ENCODE measurements at places on chromosomes 4 and X.

DNA sequence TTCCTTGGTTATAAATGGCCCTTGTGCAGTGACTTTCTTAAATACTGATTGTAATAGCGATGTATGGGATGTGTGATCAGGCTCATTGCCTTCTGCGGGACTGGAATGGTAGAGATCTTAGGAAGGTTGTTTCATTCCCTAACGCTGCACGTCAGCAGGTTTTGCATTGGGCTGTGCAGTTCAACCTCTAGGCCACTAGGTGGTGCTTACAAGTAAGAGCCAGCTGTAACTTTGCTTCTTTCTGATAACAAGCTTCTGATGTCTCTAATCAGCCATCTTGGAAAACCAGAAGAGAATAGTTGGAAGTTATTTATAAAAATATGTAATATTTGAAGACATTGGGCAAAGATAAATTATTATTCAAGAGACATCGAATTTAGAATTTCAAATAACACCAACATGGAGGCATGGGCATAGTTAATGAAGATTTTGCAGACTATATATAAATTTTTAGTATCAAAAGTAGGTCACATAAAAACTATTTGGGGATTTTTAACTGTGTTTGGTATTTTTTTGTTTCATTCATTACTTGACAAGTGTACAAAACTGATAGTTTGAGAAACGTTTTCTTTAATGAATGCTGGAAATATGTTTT lies 339.7 kb upstream of the PCDH7 start:
- DNase-seq, result no peak
- no peak overlapping the region for H3K27ac ChIP-seq
- H3K4me3 ChIP-seq, result no peak overlapping the region
- no peaks in the 10 kb centered on the region for H3K4me1 ChIP-seq
- no peaks in the 10 kb centered on the region for H3K36me3 ChIP-seq
- H3K27me3 ChIP-seq, result no peaks in the 10 kb centered on the region

- no peak overlapping the region for H3K4me3 ChIP-seq
- DNase-seq, result no peak
- H3K27ac ChIP-seq, result no peak overlapping the region
- H3K36me3 ChIP-seq, result no peaks in the 10 kb centered on the region
- H3K27me3 ChIP-seq, result no peaks in the 10 kb centered on the region
Measured at GRCh38 chr4:23986270-23986669, 96.4 kb upstream of the PPARGC1A start.

DNA sequence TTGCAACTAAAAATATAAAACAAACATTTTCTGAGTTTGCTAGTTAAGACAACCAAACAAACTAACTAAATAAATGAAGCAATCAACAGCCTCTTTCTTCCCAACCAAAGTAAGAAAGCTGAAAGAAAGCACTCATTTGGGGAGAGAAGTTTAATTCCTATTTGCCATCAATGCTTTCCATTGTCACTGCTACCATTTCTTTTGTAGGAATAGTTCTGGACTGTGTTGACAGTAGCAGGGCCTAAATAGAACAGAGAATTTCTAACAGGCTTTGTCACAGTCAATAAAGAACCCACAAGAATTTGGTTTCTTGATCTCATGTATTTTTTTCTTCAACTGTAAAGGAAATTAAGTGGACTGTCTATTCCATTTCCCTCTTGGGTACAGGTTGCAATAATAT lies 1886.4 kb upstream of the TENM3 start:
- H3K4me1 ChIP-seq, result no peaks in the 10 kb centered on the region
- H3K36me3 ChIP-seq, result no peaks in the 10 kb centered on the region
- no peaks in the 10 kb centered on the region for H3K27me3 ChIP-seq
- no peak overlapping the region for H3K27ac ChIP-seq
- DNase-seq, result no peak

DNA sequence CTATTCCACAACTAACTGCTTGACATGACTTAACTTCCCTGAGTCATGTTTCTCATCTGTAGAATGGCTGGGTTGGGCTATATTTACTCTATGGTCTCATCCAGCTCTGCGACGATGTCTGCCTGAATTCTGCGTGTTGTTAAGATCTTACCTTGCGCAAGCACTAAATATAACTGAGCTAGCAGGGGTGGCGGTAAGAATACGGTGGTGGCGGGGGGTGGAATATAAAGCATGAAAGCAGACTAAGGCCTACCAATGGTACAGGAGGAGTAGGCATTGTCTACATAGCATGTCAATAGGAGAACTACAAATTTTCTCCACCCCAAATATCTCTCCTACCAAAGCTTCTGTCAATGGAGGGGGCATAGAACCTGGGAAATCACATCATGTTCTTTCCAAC lies 45.7 kb upstream of the DCLK2 start:
- H3K27me3 ChIP-seq, result no peaks in the 10 kb centered on the region
- H3K27ac ChIP-seq, result no peak overlapping the region
- no peak for DNase-seq
- no peak overlapping the region for H3K4me3 ChIP-seq
- no peaks in the 10 kb centered on the region for H3K4me1 ChIP-seq
- H3K36me3 ChIP-seq, result no peaks in the 10 kb centered on the region

DNA sequence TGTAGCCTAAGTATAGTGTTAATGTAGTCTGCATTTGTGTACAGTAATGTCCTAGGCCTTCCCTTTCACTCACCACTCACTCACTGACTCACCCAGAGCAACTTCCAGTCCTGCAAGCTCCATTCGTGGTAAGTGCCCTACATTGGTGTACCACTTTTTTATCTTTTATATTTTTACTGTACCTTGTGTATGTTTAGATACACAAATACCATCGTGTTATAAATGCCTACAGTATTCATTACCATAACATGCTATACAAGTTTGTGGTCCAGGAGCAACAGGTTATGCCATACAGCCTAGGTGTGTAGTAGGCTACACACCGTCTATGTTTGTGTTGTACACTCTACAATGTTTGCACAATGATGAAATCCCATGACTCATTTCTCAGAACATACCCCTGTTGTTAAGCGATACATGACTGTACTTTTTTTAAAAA lies 15.4 kb downstream of the TSPAN5 start:
- H3K36me3 ChIP-seq, result peaks cover 12% of the 10 kb centered on the region
- H3K4me3 ChIP-seq, result no peak overlapping the region
- no peak overlapping the region for H3K27ac ChIP-seq
- H3K27me3 ChIP-seq, result no peaks in the 10 kb centered on the region
- peaks cover 49% of the 10 kb centered on the region for H3K4me1 ChIP-seq

- no peak overlapping the region for H3K4me3 ChIP-seq
- H3K36me3 ChIP-seq, result no peaks in the 10 kb centered on the region
- no peak overlapping the region for H3K27ac ChIP-seq
- DNase-seq, result no peak
- H3K27me3 ChIP-seq, result peaks cover 3% of the 10 kb centered on the region
Measured at GRCh38 chr4:25441519-25442117, 64.6 kb downstream of the ANAPC4 start.

DNA sequence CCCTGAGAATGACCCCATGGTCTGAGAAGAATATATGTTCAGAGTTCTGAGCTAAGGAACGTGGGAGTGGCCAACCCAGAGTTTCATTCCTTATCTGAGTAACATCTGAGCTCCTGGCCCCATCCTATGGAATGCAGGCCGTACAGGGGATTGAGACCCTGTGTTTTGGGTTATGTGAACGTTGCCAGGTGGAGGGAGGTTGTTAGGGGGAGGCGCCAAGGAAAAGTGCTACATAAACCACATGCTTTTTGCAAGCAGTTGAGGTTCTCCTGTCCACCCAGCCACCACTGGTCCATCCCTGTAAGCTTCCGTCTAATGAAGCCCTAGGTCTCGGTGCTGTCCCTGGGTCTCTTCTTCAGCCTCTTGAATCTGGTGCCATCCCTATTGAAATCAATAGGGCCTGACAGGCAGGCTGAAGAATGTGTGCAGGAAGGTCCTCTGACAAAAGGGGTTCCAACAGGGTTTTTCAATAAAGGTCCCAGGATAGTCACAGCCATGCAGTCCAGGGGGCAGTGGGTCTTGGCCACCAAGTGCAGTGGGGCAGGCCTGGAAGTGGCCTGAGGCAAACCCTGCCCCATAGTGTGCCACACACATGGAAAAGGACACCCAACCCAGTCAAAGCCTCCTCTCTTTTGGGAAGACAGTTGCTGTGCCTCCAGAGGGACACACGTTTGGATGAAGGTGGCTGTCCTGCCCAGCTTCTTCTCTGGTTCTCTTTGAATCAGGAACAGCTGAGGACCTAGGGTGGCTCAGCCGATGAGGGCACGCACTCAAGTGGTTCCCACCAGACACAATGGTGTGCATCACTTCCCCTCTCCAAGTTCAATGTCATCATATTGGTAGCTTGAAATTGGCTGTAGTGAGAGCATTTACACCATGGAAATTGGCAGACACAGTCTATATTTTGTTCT lies 53.5 kb downstream of the HTRA3 start:
- no peak for DNase-seq
- H3K27ac ChIP-seq, result no peak overlapping the region
- H3K4me3 ChIP-seq, result no peak overlapping the region
- no peaks in the 10 kb centered on the region for H3K4me1 ChIP-seq
- H3K36me3 ChIP-seq, result no peaks in the 10 kb centered on the region
- no peaks in the 10 kb centered on the region for H3K27me3 ChIP-seq

DNA sequence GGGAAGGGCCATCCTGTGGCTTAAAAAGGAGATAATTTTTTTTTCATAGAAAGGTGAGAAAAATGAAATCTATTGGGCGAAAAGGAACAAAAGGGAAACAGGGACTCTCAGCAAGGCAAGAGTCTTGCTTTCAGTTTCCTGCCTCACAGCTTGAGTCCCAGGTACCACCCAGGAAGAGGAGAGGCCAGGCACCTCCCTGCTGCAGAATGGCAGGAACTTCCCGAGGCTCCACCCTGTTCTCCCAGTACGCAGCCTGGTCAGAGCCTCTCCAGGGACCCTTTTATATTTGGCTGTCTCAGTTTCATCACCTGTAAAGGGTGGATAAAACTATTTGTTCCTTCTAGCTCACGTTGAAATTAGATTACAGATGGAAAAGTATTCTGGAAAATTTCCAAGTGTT lies 33.8 kb downstream of the UCHL1 start:
- H3K4me3 ChIP-seq, result no peak overlapping the region
- no peaks in the 10 kb centered on the region for H3K27me3 ChIP-seq
- H3K4me1 ChIP-seq, result no peaks in the 10 kb centered on the region
- H3K27ac ChIP-seq, result no peak overlapping the region
- H3K36me3 ChIP-seq, result no peaks in the 10 kb centered on the region

GRCh38 chr4:2843941-2844584 lies 419 bp downstream of the ADD1 start:
- H3K4me1 ChIP-seq, result peaks cover 38% of the 10 kb centered on the region
- no peaks in the 10 kb centered on the region for H3K27me3 ChIP-seq
- peaks cover 12% of the 10 kb centered on the region for H3K36me3 ChIP-seq
- H3K27ac ChIP-seq, result peak overlapping the region; percentile 85
- H3K4me3 ChIP-seq, result peak overlapping the region; percentile 90
- DNase-seq, result peak; percentile 24

- H3K27me3 ChIP-seq, result peaks cover 47% of the 10 kb centered on the region
- no peaks in the 10 kb centered on the region for H3K4me1 ChIP-seq
- no peaks in the 10 kb centered on the region for H3K36me3 ChIP-seq
- DNase-seq, result no peak
- no peak overlapping the region for H3K27ac ChIP-seq
- no peak overlapping the region for H3K4me3 ChIP-seq
Measured at GRCh38 chr4:140003876-140004548, 150.0 kb downstream of the MAML3 start.

DNA sequence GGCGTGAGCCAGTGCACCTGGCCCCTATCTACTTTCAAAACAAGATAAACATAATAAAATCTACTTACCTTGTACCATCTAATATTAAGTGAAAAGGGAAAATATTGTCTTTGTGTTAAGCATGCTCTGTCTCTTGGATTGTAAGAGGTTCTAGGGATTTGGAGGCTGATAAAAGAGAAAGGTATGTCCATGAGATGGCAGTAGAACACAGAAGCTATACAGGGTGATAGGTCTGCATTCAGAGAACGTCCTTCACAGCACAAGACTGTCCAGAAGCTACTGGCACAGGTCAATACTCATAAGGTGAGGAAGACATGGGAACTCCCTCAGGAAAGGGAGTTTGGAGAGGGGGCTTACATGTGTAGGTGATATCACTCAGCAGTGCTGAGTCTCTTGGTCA lies 135.5 kb downstream of the TMEM47 start:
- H3K36me3 ChIP-seq, result no peaks in the 10 kb centered on the region
- H3K4me1 ChIP-seq, result no peaks in the 10 kb centered on the region
- DNase-seq, result no peak
- H3K4me3 ChIP-seq, result no peak overlapping the region
- no peak overlapping the region for H3K27ac ChIP-seq

- H3K27me3 ChIP-seq, result peaks cover 7% of the 10 kb centered on the region
- H3K4me3 ChIP-seq, result no peak overlapping the region
- no peak for DNase-seq
- H3K27ac ChIP-seq, result no peak overlapping the region
- H3K36me3 ChIP-seq, result no peaks in the 10 kb centered on the region
Measured at GRCh38 chr4:158624889-158625478, 46.7 kb downstream of the C4orf46 start.

DNA sequence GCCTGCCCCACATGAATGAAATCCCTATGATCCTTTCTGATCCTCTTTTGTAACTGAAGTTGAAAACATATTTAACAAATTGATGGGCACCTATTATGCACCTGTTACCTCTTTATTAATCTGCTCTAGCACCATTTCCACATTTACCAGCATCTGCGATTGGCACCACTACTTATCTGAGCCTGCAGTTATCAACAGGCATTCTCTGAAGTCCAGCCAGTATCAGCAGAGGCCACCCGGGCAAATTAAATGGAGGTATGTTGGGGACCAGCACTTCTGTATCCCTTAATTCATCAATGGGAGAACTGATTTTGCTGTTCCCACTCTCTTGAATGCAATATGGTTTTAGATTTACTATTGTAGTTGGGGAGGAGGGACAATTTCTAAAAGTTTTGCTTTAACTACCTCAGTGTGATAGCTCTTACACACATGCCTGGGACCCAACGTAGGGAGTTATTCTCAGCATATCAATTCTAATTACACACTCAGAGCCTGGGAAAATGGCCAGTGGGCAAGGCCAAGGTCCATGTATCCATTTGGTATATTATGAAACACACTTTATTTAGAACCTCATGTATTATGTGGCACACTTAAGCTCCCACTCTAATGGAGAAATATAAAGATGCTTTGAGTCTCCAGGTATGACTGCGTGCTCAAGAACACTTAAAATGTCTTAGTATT lies 1927.1 kb upstream of the PCDH7 start:
- H3K4me3 ChIP-seq, result no peak overlapping the region
- DNase-seq, result no peak
- no peaks in the 10 kb centered on the region for H3K36me3 ChIP-seq
- no peaks in the 10 kb centered on the region for H3K4me1 ChIP-seq
- no peak overlapping the region for H3K27ac ChIP-seq

GRCh38 chr4:53713296-53713695 lies 122.0 kb upstream of the LNX1 start:
- no peaks in the 10 kb centered on the region for H3K36me3 ChIP-seq
- H3K4me1 ChIP-seq, result no peaks in the 10 kb centered on the region
- no peak for DNase-seq
- no peak overlapping the region for H3K4me3 ChIP-seq
- peaks cover 3% of the 10 kb centered on the region for H3K27me3 ChIP-seq

DNA sequence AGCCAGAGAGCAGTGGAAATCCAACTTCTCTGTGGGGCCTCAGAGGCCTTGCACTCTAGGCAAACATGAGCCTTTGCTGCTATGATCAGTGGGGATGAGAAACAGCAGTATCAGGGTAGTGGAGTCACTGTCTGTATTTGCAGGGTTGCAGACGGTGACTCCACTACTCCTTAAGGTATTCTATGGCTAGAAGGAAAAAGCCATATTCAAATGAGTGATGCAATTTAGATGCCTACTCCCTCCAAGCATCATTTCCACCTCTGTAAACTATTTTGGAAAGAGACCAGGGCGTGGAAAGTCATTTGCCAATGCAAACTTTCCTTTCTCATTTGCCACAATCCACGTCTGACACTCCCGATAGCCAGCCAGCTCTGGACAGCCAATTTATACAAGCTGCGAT lies 35.6 kb upstream of the FAM9B start:
- no peaks in the 10 kb centered on the region for H3K36me3 ChIP-seq
- H3K27ac ChIP-seq, result no peak overlapping the region
- peaks cover 7% of the 10 kb centered on the region for H3K27me3 ChIP-seq
- peaks cover 2% of the 10 kb centered on the region for H3K4me1 ChIP-seq
- no peak for DNase-seq
